ENCODE measurements at places on chromosomes 12 and 14.

GRCh38 chr12:112096667-112097066 lies 11.9 kb downstream of the NAA25 start:
- no peak for DNase-seq

DNA sequence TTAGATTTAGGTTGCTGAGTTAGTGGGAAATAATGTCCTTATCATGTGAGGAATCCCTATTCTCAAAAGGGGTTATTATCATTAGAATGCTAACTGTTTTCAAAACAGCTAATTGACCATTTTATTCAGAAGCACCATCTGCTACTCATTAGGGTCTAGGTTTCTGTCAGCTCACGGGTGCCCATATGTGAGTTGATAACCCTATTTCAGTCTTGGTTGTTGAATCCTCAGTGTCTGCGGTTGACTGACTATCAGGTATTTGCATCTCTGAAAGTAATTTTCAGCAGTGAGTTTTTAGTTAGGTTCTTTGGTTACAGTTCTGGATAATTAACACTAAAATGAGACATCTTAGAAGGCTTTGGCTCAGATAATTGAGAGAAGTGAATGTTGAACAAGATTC lies 1404.0 kb downstream of the AACS start:
- DNase-seq = no peak

DNA sequence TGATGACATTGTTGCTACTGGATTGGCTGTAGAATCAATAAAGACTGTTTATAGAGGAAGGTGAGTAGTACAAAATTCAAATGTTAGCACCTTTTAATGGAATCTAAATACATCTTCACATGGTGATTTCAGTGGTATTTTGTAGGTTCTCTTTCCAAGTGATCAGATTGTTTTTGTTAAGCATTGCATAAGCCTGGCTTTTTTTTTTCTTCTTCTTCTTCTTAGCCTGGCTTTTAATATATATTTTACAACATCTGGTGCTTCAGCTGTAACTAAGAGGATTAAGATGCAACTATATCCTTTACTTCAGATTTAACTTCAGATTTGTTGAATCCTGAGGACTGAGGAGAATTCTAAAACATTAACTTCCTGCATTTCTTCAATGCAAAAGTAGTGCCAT lies 57.3 kb upstream of the ATF1 start:
- DNase-seq = no peak

- no peak for DNase-seq
Observed at GRCh38 chr12:108642899-108643654, 9.4 kb upstream of the SELPLG start.

- no peak for DNase-seq
Observed at GRCh38 chr12:80798281-80798680, 81.6 kb downstream of the MYF5 start.

- no peak for DNase-seq
Observed at GRCh38 chr12:119479121-119479561, 114.4 kb upstream of the TMEM233 start.

DNA sequence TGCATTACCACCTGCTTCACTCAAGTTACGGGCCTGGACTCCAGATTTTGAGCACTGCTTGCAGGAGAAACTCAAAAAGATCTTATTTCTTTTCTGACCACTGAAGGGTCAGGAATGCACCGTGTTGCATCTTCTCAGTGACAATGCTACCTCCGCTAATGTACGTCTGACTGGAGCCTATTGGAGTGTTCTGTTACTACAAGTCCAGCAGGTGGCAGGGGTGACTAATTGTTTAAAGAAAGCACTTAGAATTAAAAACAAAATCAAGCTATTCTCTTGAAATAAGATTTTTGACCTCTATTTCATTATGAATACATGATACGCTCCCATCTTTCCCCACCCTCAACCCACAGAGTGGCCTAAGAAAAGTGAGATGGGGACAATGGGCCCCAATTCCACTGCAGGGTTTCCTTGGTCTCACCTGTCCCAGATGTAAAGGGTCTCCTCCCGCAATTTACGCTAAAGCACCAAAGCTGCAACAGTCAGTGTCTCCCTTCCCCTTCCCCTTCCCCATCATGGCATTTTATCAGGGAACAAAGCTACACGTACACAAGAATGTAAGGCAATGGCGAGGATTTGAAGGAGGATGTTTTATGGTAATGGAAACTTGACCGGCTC lies 2.2 kb downstream of the TBPL2 start:
- DNase-seq = no peak

DNA sequence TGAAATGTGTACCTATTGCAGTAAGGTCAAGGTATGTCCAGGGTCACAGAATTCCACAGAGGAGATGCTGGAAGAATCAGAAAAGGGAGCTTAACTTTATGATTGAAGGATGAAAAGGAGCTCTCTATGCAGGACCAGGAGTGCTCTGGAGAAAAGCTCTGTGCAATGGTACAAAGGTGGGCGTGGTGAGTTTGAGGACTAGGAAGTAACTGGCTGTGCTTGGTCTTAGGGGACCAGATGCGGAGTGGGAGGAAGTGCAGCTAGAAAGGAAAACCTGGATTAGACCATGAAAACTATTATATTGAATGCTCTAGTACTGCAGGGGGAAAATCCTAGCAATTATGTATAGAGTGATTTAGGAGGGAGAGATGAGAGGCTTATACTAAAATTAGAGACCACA lies 56.8 kb downstream of the BTG1 start:
- DNase-seq = no peak

GRCh38 chr14:65387628-65388027 lies 24.9 kb upstream of the FUT8 start:
- no peak for DNase-seq
